ENCODE measurements at places on chromosomes 5 and 9.

DNA sequence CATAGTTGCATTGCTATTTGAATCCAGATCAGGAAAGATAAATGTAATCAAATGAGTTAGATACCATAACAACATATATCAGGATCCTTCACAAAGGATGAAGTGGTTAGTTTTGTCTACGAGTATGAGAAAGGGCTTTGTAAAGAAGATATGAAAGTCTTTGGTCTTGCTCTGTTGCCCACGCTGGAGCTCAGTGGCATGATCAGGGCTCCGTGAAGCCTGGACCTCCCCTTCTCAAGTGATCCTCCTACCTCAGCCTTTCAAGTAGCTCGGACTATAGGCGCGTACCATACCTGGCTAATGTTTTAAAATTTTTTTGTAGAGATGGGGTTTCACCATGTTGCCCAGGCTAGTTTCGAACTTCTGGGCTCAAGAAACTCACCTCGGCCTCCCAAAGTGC lies 1.8 kb downstream of the SMC5 start:
- no peak for DNase-seq

GRCh38 chr5:179300581-179301180 lies 44.6 kb downstream of the ADAMTS2 start:
- no peak for DNase-seq

DNA sequence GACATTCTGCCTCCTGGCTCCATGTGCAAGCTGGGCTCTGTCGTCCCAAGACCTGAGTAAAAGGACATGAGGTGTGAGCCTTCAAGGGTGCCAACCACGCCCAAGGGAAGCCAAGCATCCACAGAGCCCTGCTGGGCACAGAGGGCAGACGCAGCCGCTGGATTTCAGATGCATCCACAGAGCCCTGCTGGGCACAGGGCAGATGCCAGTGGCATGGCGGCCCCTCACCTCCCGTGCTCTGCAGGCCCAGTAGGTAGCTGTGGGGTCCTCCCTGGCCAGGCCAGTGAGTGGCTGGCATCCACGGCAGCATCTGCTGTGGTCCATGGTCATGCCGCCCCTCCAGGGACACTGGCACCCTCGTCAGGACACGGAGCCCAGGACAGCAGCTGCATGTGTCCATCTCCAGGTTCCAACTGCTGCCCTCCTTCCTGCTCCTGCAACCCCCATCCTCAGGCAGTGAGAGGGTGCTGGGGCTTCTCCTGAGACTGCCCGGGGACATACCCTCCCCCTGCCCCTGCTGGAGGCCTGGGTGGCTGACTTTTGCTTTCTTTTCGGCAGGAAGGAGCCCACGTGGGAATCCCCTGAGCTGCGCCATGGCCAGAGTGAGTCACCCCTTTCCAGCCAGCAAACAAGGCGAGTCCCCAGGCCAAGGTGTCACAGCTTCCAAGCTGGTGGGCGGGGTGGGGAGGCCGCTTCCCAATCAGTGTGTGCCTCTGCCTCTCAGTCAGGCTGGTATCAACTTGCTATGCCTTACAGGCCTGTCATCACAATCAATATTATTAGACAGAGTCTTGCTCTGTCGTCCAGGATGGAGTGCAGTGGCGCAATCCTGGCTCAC lies 4.0 kb upstream of the TRAF2 start:
- no peak for DNase-seq

DNA sequence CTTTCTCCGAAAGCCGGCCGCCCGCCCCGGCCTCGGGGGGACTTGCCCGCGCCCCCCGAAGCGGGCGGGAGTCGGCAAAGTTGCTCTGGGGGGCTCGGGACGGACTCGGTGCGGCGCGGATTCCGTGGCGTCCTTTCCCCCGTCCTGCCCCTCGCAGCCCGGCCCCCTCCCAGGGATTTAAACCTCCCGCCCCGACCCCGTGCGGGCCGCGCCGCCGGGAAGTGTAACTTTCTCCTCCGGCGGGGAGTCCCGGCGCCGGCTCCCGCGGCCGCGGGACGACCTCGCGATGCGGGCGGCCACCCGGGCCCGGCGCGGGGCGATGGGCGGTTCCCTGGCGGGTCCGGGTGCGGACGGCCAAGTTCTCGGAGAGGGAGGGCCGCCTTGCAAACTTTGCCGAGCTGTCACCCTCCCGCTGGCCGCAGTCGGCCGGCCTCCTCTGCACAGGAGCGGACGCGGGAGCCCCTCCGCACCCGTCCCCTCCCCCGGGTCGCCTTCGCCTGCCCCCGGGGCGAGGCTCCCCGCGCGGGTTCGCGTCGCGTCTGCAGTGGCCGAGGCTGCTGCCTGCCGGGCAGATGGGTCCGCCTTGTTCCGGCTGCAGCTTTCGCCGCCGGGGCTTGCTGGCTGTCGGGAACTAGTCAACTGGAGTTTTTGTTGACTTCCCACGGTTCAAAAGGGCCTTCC lies 732 bp downstream of the PBX3 start:
- DNase-seq: no peak

DNA sequence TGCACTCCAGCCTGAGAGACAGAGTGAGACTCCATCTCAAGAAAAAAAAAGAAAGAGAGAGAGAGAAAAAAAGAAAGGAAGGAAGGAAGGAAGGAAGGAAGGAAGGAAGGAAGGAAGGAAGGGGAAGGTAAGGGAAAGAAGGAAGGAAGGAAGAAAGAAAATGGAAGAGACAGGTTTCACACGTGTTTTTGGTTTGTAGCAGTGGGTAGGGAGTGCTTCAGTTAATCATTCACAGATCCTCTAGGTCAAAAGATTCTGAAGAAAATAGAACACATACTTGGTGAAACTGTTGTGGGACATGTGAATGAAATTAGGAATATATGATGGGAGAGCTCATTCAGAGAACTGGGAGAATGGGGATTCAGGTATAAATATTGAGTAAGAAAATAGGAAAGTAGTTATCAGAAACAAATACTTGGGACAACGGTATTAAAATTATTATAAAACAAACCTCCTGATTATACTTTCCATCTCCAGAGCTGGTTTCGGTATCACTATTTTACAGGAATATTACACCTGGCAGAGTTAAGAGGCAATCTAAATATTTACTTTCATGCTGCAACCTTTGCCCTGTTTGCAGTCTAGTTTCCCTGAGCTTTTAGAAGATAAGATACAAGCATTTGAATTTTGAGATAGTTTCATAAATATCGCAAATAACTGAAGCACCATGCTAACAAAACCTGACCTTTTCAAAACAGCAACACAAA lies 37.2 kb downstream of the MARVELD2 start:
- DNase-seq: no peak

DNA sequence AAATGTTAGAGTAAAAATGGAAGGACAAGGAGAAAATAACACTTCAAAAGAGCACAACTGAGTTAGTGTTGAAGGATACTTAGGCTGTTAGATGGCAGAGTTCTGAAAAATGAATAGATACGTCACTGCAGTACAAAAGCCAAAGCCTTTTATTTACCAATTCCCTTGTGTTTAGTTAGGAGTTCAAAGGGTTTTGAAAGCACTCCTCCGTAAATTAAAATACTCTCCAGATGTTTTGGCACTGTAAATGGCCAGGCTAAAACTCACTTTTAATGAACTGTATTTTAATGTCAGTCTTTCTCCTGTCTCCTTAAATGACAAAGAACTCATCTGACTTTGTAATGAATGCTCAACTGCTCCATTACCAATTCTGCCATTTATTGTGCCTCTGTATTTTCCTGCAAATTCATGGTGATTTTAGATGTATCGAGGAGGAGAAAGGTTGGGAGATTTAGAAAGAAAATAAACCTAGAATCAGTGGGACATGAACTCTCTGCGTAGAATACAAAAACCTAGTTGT lies 1727.2 kb downstream of the MAT2B start:
- no peak for DNase-seq

DNA sequence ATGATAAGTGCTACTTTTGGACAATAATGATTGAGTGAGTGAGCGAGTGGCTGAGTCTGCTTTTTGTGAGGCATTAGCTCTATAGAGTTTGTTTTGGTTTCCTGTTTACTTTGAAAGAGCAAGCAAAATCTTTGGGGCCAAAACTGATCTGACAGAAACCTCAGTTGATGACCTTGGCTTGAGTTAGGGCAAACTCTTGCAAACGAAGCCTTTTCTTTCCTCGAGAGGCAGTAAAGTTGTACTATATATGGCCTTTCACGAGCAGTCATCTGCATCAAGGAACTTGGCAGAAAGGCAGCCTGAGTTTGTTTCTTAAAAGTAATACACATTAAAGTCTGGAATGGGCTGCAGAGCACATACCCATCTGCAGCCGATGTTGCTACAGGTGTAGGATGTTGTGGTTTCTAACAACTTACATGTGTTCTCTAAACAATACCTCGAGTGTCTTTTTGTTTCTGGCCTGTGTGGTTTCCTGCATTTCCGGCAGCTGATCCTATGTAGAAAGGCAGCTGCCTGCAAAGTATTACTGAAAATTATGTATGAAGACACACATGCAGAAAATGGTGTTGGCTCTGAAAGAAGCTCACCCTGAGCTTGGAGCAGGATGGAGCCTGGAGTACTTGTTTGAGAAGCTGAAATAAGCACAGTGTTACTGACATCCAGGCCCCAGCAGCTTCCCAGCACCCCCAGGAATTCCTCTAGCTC lies 60.8 kb downstream of the FOXD1 start:
- DNase-seq: peak; percentile 27

DNA sequence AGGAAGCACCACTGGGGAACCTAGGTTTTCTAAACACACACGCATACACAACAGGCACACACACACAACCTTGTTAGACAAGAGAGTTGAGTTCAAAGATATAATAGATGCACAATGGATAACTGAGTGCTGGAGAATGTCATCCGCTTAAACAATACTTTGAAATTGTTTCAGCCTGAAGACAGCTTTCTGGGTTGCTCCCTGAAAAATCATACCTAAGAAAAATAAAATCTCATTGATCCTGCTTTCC lies 126.1 kb downstream of the TMEM161B start:
- no peak for DNase-seq

- no peak for DNase-seq
Observed at GRCh38 chr9:21070906-21071305, 6.8 kb downstream of the IFNB1 start.

DNA sequence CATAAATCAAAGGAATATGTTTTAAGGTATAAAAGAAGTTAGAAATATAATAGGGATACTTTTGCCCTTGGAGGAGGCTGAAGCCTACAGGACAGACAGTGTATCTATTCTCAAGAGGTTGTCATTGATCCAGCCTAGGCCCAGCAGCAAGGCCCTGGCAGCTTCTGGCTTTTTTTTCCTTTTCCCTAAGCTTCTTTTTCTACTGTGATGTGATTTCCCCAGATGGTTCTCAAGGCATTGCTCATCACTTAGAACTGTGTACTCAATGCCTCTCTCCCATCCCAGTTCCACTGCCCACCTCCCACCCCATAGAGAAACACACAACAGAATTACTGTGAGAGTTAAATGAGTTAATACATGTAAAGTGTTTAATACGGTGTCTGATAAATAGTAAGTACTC lies 88.6 kb downstream of the SLC44A1 start:
- DNase-seq: no peak
